ENCODE measurements at places on chromosomes 4 and X.

DNA sequence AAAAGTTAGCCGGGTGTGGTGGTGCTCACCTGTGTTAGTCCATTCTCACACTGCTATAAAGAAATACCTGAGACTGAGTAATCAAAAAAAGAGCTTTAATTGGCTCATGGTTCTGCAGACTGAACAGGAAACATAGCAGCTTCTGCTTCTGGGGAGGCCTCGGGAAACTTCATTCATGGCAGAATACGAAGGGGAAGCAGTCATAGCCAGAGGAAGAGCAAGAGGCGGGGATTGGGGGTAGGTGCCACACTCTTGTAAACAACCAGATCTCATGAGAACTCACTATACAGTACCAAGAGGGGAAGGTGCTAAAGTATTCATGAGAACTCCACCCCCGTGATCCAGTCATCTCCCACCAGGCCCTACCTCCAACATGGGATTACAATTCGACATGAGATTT, 64.1 kb downstream of the BEND4 start:
- no peak for DNase-seq

- DNase-seq, result no peak
These were observed 473 bp upstream of the VAMP7 start for GRCh38 chrX:155880586-155881157.

- no peak for DNase-seq
These were observed 56.4 kb upstream of the PDLIM3 start for GRCh38 chr4:185591679-185592141.

DNA sequence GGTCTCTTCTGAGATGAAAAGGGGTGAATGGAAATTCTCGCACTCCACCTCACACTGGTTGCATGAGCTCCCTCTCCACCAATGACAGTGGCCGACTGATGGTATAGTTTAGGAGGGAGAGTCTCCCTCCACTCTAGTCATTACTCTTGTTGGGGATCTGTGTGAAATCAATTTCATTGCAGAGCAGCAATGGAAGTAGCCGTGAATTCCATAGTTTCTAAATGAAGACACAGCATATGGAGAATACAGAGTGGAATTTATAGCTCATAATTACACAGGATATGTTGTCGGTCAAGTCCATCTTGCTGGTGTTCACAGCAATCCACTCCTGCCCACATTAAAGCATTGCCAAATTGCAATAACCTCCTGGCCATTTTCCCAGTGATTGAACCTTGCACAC, 426.0 kb downstream of the AFF2 start:
- DNase-seq, result no peak

GRCh38 chrX:109842611-109843010, 109.6 kb upstream of the ACSL4 start:
- no peak for DNase-seq

DNA sequence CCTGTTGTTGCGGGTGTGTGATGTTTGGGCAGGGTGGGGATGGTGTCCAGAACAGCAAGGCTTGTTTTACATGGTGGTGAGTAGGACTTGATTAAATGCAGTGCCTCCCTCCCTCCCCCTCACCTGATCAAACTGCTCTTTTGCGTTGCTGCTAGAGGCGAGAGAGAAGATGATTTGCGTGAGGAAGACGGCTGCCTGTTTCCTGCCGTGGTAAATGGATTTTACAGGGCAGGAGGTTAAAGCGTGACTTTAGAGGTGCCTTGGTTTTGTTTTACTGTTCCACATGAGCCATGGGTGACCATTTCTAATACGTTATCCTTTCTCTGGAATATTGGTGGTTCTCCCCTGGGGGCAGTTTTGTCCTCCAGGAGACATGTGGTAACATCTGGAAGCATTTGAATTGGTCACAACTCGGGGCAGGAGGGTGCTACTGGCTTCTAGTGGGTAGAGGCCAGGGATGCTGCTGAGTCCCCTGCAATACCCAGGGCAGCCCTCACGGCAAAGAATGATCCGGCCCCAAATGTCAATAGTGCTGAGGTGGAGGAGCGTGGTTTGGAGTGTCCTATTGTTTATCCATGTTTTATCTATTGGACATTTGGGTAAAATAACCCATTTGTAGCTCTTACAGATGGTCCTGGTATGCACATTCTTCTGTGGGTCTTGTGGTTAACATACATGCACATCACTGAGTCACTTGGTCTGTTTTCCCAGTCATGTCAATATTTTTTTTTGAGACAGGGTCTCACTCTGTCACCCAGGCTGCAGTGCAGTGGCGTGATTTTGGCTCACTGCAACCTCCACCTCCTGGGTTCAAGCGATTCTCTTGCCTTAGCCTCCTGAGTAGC, 73.7 kb downstream of the SHROOM2 start:
- DNase-seq, result no peak

DNA sequence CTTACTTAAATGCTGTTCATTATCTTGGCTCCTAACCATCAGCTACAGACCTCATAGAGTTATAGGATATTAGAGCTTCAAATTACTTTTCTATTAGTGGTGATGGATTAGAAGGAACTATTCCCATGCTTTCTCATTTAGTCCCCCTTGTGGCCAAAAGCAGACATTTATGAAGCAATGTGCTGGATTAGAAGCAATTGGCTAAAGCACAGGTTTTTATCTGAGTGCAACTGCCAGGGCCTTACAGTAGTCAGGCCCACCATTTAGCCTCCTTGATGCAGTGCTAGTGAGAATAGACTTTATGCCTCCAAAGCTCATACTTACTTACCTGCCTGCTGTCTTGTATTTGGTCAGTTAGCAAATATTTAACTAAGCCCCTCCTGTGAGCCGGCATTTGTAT, 93.0 kb downstream of the TSPAN7 start:
- no peak for DNase-seq

DNA sequence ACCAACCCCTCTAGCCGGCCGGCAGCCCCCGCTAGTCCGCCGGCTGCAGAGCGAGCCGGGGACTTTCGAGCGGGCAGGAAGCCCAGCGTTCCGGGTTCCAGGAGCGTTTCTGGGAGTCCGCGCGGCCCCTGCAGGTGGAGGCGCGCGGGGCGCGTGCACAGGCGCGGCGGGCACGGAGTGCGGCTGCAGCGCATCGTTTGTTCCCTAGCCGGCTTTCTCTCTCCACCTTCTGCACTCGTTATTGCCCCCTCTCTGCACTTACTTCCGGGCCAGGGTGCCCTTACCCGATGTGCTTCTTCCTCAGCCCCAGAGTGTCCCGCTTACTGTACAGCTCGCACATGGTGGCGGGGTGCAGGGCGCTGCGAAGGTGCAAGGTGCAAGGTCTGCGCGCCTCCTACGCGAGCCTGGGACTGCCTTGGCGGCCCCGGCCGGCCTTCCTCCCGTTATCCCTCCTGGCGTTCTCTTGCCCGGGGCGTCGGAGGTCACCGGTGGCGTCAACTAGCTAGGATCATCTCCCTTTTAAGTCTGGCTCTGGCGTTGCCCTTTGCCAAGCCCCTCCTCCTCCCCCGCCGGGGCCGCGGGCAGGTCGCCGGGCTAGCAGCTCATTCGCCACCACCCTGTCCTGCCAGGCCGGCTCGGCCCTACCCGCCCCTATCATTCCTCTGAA, at the start of gene ETNPPL:
Gene ETNPPL, minus strand, starts transcription at position 495 of the 667 bp plus-strand sequence. Its CDS starts 155 bp downstream, at position 340.
- DNase-seq, result peak; percentile 14

DNA sequence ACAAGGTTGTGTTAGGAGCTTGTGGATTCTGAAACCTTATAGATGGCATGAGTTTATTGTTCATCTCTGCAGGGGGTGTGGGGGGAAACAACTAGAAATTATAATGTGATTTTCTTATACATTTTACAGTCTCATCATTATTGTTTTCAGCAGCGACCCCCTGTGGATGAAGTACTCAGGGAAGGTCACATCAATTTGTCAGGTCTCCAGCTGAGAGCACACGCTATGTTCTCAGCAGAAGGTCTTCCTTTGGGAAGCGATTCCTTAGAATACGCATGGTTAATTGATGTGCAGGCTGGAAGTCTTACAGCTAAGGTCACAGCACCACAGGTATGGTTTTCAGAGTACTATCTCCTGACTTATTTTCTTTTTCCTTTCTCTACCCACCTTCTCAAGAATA, 72.2 kb downstream of the BLTP1 start:
- no peak for DNase-seq

GRCh38 chr4:138688408-138689085, 327.0 kb upstream of the NOCT start:
- no peak for DNase-seq

DNA sequence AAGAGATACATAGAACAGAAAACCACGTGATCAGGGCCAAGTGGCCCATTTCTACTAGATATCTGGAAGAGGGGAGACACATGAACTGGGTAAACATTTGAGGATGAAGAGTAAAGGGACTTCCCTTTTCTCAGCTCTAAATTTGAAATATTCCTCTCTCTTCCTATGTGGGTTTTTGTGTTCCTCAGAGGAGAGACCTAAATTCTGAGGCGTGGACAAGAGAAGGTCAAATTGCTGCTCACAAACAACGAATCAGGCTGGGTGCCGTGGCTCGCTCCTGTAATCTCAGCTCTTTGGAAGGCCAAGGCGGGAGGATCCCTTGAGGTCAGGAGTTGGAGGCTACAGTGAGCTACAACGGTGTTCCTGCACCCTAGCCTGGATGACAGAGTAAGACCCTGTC, 216.0 kb downstream of the PTTG2 start:
- DNase-seq, result no peak

GRCh38 chr4:173835903-173836302, 305.9 kb upstream of the HAND2 start:
- DNase-seq, result no peak

GRCh38 chr4:120130786-120131185, 64.1 kb upstream of the MAD2L1 start:
- DNase-seq, result no peak

Measured in activated B cell treated with CpG ODN at 0.5 μM for 24 hours (primary cell).